ENCODE measurements at places on chromosomes 5 and 9.

- peak; percentile 64 for DNase-seq
Observed at GRCh38 chr9:85741095-85741874, 469 bp downstream of the AGTPBP1 start.

GRCh38 chr5:36536616-36537005, 69.8 kb upstream of the SLC1A3 start:
- DNase-seq, result no peak

DNA sequence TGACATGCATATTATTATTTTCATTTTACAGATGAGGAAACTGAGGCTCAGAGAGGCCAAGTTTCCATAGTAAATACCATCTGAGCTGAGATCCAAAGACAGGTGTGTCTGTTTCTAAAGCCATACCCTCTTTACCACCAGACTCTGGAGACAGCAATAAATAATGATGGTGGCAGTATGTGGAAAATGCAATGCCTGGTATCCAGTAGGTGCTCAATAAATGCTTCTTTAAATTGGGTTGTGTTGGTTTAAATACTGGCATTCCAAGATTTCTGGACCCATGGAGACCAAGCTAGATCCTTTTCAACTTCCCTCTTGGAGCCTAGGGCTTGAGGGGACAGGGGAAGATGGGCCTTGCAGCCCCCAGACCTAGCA, 221.3 kb upstream of the MSX2 start:
- no peak for DNase-seq

GRCh38 chr5:56569076-56569475, 246.3 kb upstream of the MAP3K1 start:
- no peak for DNase-seq

GRCh38 chr9:3398232-3398648, 127.6 kb downstream of the RFX3 start:
- no peak for DNase-seq

GRCh38 chr5:10306114-10306513, 1.6 kb downstream of the CMBL start:
- no peak for DNase-seq

DNA sequence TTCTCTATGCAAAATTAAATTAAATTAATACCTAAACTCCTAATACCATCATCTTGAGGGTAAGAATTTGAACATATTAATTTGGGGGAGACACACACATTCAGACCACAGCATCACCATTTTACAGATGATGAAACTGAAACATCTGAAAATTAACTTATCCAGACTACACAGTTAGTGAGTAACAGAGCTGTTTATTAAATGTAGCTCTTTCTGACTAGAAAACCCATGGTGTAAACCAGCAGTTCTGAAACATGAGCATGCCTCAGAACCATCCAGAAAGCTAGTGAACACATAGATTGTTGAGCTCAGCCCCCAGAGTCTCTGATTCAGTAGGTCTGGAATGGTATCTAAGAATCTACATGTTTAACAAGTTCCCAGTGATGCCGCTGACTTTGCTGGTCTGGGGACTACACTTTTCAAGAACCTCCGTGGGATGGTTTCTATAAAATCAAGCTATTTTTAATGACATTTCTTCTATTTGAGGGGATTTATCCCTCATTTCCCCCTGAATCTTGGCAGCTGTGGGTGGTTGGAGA, 113.5 kb downstream of the RORB start:
- DNase-seq, result no peak

DNA sequence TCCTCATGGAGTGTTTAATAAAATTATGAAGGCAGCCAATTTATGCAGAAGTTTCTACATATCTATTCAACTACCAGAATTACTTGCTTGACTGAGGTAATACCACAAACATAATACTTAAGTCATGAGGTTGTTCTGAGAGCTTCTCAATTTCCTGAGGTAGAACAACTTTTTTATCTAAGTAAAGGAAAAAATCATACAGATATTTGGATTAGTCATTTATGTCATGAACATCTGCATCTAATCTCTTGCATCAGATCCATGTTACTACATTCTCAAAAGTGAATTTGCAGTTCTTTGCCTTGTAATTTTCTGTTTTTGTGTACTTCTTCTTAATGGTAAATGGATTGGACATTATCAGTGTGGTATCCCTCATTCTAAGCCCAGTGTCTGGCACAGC, 60.4 kb upstream of the RGMB start:
- no peak for DNase-seq

DNA sequence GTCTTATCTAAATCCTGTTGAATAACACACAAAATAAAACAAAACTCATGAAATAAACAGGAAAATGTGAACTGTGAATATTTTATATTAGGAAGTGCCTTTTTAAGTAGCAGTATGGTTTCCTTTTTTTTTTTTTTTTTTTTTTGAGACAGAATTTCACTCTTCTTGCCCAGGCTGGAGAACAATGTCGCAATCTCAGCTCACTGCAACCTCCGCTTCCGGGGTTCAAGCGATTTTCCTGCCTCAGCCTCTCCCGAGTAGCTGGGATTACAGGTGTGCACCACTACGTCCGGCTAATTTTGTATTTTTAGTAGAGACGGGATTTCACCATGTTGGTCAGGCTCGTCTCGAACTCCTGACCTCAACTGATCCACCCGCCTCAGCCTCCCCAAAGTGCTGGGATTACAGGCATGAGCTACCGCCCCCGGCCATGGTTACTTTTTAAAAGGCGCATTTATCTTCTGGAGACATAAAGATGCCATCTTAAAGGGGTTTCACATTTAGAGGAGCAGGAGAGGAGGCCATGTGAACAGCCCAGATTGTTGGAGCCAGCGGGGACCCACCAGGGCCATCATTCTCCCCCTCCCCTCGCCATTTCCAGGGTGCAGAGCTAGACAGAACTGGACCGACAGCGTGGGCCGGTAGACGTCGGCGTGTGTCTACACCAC, 64.1 kb downstream of the ROR2 start:
- DNase-seq, result no peak

- no peak for DNase-seq
Observed at GRCh38 chr5:1503241-1504068, 20.3 kb downstream of the LPCAT1 start.

DNA sequence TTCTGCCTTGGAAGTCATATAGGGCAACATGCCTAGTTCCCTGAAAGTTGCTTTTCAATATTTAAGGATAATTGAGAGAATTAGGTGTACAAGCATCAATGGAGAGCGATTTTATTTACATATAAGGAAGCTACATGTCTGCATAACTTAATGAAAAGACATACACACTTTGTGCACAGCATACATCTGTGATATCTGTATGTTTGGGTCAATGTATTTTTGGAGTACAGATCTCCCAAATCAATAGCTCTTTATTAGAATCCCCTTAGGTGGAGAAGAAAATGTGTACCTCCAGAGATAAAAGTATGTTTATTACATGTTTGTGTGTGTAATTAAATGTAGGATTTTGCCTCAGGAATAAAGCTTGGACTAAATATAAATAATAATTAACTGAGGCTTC, 373.7 kb upstream of the CCNH start:
- DNase-seq, result no peak

DNA sequence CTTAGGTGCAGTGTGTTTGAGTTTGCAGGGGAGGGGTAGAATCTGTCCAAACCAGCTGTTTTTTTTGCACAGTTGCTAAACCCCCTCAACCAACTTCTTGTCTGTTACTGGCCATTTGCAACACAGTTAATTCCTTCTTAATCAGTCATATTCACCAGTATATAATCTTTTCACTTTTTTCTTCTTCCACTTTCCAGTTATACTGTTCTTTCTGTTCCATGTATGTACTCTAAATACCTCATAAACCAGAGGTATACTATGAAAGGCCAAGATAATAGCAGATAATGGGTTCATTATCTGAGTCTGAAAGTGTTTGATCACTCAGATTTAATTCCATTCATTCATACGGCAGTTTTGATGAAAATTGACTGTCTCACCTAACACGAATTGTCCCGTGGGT, 11.1 kb downstream of the SMAD5 start:
- no peak for DNase-seq

DNA sequence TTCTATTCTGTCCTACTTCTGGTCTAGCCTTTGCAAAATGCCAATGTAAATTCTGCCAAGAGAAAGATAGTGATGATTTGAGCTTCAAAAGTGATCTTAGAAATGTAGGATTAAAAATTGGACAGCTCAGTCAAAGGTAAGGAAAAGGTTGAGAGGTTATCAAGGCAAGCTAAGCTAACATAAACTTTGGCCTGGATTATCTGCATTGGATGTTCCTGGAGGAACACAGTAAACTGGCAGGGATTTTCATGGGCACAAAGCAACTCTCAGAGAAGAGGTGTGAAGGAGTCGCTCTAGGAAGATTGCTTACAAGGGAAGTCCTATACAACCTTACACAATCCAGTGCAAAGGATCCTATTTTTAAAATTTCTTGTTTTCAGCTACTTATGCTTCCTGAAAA, 115.2 kb downstream of the JAKMIP2 start:
- DNase-seq, result no peak

GRCh38 chr5:38500573-38501260, 55.7 kb downstream of the LIFR start:
- DNase-seq, result no peak

- DNase-seq, result no peak
Observed at GRCh38 chr5:103402851-103403250, 144.3 kb downstream of the MACIR start.

DNA sequence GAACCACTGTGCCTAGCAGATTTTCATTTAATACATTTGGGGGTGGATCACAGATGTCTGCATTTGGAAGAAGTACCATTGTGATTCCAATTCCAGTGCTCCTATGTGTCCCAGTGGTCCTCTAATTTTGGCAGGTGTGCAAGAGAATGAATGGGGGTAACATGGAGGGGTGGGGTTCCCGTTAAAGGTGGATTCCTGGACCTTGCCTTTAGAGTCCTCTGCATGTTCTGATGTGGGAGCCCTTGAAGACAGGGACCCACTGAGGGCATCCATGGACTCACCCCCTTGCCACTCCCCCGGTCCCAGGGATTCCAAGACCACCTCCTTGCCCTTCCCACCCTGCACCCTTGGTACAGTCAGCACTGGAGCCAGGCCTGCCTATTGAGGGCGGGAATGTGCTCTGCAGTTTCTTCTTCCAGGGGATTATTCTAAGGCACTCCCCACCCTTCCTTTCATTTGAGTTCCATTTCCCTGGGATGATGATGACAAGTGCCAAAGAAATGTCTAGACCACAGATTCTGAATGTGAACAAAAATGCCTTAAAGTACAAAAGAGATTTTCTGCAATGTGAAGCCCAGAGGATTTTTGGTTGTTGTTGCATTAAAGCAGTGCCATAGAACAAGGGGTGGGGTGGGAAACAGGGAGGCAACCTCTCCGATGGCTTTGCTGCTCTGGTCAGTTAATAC, 119.4 kb upstream of the PTCH1 start:
- DNase-seq, result no peak

GRCh38 chr5:20974426-20974825, 986.4 kb upstream of the CDH18 start:
- no peak for DNase-seq

DNA sequence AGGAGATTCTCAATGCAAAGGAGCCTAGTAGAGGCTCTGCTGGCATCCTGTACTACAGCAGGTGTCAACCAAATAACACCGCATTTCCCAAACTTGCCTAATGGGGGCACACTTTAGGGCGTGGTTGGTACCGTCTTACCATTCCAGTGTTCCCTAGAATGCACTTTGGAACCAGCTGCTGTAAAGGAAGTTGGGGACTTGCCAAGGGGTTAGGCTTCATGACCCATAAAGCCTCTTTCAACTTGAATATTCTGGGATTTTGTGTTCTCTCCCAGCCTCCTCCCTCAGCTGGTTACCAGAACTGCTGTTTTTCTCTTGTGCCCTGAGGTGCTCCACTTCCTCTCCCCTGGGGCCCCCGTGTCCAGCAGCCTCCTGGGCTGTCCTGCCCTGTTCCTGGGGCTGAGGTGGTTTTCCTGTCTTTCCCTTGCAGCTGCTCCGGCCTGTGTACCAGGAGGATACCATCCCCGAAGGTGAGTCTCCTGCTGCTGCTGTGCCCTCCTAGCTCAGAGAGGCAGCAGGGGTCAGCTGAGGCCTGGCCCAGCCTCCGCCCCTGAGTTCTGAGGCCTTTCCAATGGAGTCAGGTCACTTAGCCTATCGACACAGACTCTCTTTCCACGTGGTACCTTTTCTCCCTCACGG, 44.7 kb downstream of the RGS3 start:
- no peak for DNase-seq

DNA sequence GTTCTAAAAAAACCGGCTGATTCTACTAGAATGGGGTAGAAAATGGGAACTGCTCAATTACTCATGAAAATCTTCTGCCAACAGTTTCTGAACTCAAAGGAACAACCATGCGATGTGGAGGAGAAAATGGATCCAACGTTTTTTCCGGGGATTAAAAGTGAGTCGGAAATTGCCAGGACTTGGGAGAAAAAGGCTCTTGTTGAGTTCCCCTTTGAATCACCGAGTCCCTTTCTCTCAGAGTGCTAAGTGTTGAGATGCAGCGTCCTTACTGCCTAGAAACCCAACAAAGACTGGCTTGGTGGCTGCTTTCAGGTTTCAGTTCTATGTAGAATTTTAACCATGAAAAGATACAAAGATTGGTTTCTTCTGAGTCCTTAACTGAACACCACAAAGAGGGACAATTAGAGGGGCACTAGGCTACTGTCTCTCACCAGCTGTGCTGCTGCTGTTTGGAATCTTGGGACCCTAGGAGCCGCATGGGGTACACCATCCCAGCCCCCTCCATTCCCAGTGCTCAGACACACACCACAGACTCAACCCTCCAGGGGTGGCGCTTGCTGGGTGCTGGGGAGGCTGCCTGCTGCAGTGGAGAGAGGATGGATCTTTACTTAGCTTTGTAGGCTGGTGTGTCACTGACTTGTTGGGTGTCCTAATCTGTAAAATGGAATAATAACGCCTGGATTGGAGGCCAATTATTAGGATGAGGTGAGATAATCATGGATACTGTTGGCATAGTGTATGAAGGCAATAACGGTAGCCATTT, 21.5 kb upstream of the NEUROG1 start:
- no peak for DNase-seq

GRCh38 chr9:99026271-99026955, 78.5 kb upstream of the TGFBR1 start:
- no peak for DNase-seq

DNA sequence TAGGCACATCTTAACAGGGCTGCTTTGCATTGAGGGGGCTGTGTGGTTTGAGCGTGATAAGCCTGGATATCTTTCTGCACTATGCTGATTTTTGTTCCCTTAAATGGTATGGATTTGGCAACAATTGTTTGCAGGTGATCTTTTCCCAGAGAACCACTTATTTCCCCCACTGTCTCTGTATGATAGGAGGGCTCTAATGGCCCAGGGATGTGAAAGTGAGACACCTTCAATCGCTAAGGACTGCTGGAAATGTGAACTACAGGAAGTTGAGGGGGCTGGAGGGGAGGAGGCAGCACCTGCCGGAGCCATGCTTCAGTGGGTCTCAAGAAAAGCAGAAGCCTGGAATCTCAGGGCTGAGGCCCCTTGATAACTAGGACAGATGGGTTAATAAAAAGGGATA, 29.4 kb downstream of the SYK start:
- DNase-seq, result no peak

- no peak for DNase-seq
Observed at GRCh38 chr5:134177369-134178095, 782 bp upstream of the SKP1 start.

GRCh38 chr5:149372932-149373331, 6.2 kb downstream of the IL17B start:
- no peak for DNase-seq
